Transverse colon (tissue), 4 donors: ENCODE measurements at places on chromosomes 5 and 9. TPM values are rescaled to one million over a fixed set of nuclear protein-coding genes. Genes with fewer than 3 reads are reported as not detected.
A peak's percentile ranks its signal among the peaks of the same experiment; 100 is the strongest.

GRCh38 chr5:78588507-78588906, 60.1 kb downstream of the LHFPL2 start:
- H3K4me3 ChIP-seq, result no peak overlapping the region
- H3K27me3 ChIP-seq, result no peaks in the 10 kb centered on the region
- peaks cover 17% of the 10 kb centered on the region for H3K4me1 ChIP-seq

GRCh38 chr9:98332405-98332831, 77.0 kb upstream of the TBC1D2 start:
- no peaks in the 10 kb centered on the region for H3K4me1 ChIP-seq
- H3K27ac ChIP-seq, result no peak overlapping the region
- no peak overlapping the region for H3K4me3 ChIP-seq
- no peak for DNase-seq

DNA sequence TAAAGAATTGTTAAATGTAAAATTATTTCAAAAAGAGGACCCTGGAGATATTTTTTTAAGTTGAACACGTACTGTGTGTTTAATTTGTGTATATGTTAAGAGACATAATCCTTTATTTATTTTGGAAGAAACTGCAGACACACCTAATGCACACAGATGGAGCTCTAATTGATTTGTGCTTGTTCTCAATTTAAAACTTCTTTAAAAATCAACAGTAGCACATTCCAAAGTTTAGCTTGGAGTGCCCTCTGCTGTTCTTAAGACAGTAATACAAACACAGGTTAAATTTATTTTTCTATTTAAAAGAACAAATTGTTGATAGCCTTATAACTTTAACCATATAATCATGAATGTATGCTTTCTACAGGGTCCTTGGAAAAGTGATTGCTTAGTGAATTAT, 277.6 kb upstream of the ADAMTS16 start:
- H3K36me3 ChIP-seq, result no peaks in the 10 kb centered on the region
- no peak for DNase-seq
- H3K27me3 ChIP-seq, result no peaks in the 10 kb centered on the region
- no peak overlapping the region for H3K27ac ChIP-seq

- no peak within 1 kb of the TSS for H3K27ac ChIP-seq
- H3K27me3 ChIP-seq, result peaks cover 72% of the 10 kb centered on the region
- H3K36me3 ChIP-seq, result no peaks in the 10 kb centered on the region
- H3K4me1 ChIP-seq, result peaks cover 28% of the 10 kb centered on the region
- peak; percentile 10 for DNase-seq
Measured at GRCh38 chr5:1008451-1009358, at the start of gene NKD2. Gene NKD2, plus strand, starts transcription at chr5:1008802. Its CDS starts 256 bp downstream, at chr5:1009058.

DNA sequence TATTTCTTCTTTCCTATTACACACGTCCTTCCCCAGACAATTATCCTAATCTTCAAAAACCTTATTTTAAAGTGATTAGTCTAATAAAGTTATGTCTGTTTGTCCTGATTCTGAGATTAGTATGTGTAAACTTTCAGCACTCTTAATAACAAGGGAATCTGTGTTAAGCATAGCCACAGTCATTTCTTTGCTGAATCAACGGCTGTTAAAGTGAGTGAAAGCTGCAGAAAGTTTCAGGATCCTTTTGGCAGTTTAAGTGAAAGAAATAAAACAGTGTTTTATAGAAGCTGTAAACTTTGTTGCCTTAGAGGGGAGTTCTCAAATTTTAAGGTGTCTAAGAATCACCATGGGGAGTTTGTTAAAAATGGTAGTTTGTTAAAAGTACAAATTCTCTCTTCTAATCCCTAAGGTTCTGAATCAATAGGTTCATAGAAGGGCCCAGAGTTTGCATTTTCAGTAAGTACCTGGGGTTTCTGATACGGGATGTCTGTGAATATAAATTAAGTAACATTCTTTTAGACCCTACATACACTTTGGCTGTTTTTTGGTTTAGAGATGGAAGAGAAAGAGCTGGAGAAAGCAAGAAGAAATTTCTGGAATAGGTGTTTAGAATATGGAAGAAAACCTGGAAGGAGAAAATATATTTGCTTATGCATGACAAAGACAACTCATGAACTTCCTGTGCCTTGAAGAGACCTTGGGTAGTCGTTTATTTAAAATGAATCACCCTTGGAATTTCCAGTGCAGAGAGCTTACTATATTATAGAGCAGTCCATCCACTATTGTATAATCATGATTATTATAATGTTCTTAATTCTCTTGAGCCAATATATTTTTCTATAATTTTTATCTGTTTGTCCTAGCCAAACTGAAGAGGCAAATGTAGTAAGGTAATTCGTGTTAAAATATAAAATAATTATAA, 45.7 kb downstream of the SCAMP1 start:
- no peak overlapping the region for H3K27ac ChIP-seq
- DNase-seq, result no peak
- H3K27me3 ChIP-seq, result no peaks in the 10 kb centered on the region
- peaks cover 20% of the 10 kb centered on the region for H3K4me1 ChIP-seq
- H3K4me3 ChIP-seq, result no peak overlapping the region

GRCh38 chr9:13069498-13069897, 210.0 kb downstream of the MPDZ start:
- H3K4me1 ChIP-seq, result no peaks in the 10 kb centered on the region
- no peak overlapping the region for H3K4me3 ChIP-seq
- H3K36me3 ChIP-seq, result no peaks in the 10 kb centered on the region
- H3K27me3 ChIP-seq, result no peaks in the 10 kb centered on the region

DNA sequence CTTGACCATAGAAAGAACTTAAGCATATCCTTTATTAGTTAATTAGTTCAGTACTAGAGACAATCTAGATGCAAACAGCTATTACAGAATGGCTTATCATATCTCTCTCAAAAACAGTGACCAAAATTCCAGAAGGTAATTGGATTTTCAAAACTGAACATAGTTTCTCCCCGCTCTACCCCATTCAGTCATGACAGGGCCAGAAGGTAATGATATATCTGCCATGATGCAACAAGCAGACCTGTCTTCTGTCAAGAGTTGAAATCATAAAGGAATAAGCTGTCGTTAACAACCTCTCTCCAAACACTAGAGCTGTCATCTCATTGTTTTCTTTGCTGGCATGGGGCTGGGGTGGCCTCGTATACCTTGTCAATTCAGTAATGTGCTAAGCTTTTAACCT, 200.5 kb upstream of the POU5F2 start:
- no peak overlapping the region for H3K27ac ChIP-seq
- no peak for DNase-seq
- no peaks in the 10 kb centered on the region for H3K27me3 ChIP-seq
- no peak overlapping the region for H3K4me3 ChIP-seq

DNA sequence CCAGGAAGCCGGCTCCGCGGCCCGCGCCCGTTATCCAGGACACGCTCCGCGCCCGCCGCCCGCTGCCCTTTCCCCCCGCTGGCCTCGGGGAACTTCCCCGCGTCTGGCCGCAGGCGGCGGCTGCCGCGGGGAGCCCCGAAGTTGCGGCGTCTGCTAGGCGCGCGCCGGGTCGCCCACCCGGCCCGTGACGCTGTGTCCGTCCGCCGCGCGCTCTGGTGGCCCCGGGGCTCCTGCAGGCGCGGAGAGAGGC, 621 bp upstream of the GCNT4 start:
- peak overlapping the region; percentile 95 for H3K27ac ChIP-seq
- H3K27me3 ChIP-seq, result no peaks in the 10 kb centered on the region
- H3K4me3 ChIP-seq, result peak overlapping the region; percentile 88
- H3K36me3 ChIP-seq, result no peaks in the 10 kb centered on the region

Gene ORM1
- total RNA-seq, result not detected

Gene DMGDH
- 2.7 TPM for total RNA-seq

Gene CHSY3
- total RNA-seq, result 0.79 TPM
